ENCODE measurements at places on chromosomes 3 and 15. TPM values are rescaled to one million over a fixed set of nuclear protein-coding genes. Genes with fewer than 3 reads are reported as not detected.

GRCh38 chr15:90214553-90215196 is 13.5 kb downstream of the SEMA4B start:
- H3K27me3 ChIP-seq = no peaks in the 10 kb centered on the region
- H3K4me3 ChIP-seq = no peak overlapping the region
- H3K4me1 ChIP-seq = no peaks in the 10 kb centered on the region
- no peaks in the 10 kb centered on the region for H3K36me3 ChIP-seq
- DNase-seq = no peak

- no peak overlapping the region for H3K4me3 ChIP-seq
- no peak for DNase-seq
- H3K36me3 ChIP-seq = no peaks in the 10 kb centered on the region
Observed at GRCh38 chr15:95793231-95793630, 537.3 kb upstream of the NR2F2 start.

- H3K27ac ChIP-seq = no peak overlapping the region
- no peaks in the 10 kb centered on the region for H3K36me3 ChIP-seq
- no peak overlapping the region for H3K4me3 ChIP-seq
- no peaks in the 10 kb centered on the region for H3K4me1 ChIP-seq
- H3K27me3 ChIP-seq = no peaks in the 10 kb centered on the region
Observed at GRCh38 chr3:36248374-36248773, 131.9 kb upstream of the STAC start.

- no peaks in the 10 kb centered on the region for H3K4me1 ChIP-seq
- DNase-seq = peak; percentile 54
- no peak overlapping the region for H3K27ac ChIP-seq
- H3K36me3 ChIP-seq = no peaks in the 10 kb centered on the region
- H3K4me3 ChIP-seq = no peak overlapping the region
- no peaks in the 10 kb centered on the region for H3K27me3 ChIP-seq
Observed at GRCh38 chr3:50317300-50317699, 5.2 kb downstream of the HYAL2 start.

- no peaks in the 10 kb centered on the region for H3K36me3 ChIP-seq
- H3K27ac ChIP-seq = no peak overlapping the region
- no peaks in the 10 kb centered on the region for H3K27me3 ChIP-seq
- no peak for DNase-seq
- no peak overlapping the region for H3K4me3 ChIP-seq
- H3K4me1 ChIP-seq = no peaks in the 10 kb centered on the region
Observed at GRCh38 chr3:147410526-147411237, 1.5 kb downstream of the ZIC1 start.

- H3K36me3 ChIP-seq = no peaks in the 10 kb centered on the region
- no peaks in the 10 kb centered on the region for H3K4me1 ChIP-seq
- H3K4me3 ChIP-seq = no peak overlapping the region
- DNase-seq = no peak
- H3K27ac ChIP-seq = no peak overlapping the region
Observed at GRCh38 chr3:113088616-113089015, 97.8 kb downstream of the GTPBP8 start.

GRCh38 chr3:38019658-38020341 is 9.6 kb downstream of the PLCD1 start:
- H3K4me1 ChIP-seq = no peaks in the 10 kb centered on the region
- no peak for DNase-seq
- H3K36me3 ChIP-seq = no peaks in the 10 kb centered on the region
- H3K27ac ChIP-seq = no peak overlapping the region

DNA sequence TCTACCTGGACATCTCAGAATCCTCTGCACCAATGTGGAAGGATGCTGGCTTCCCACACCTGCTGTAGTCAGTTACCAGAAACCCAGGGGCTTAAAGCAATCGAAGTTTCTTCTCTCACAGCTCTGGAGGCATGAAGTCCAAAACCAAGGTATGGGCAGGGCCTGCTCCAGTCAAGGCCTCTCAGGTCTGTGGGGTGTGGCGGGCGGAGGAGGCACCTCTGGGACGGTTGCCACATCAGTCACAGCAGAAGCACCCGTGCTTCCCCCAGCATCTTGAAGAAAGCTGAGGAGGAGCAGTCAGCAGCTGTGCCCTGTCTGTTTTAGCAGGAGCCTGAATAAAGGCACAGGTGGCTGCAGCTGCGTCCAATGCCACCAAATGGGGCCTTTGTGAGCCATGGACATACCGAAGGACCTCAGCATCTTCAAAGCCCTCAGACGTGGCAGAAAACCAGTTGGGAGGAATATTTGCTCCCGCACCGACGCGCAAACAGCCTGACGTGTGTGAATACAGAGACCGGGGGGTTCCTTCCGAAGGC is 68.9 kb downstream of the TFRC start:
- no peak overlapping the region for H3K27ac ChIP-seq
- no peaks in the 10 kb centered on the region for H3K36me3 ChIP-seq
- no peaks in the 10 kb centered on the region for H3K4me1 ChIP-seq
- H3K4me3 ChIP-seq = no peak overlapping the region

- H3K4me3 ChIP-seq = no peak overlapping the region
- no peak for DNase-seq
- H3K4me1 ChIP-seq = no peaks in the 10 kb centered on the region
- H3K27me3 ChIP-seq = no peaks in the 10 kb centered on the region
- H3K36me3 ChIP-seq = no peaks in the 10 kb centered on the region
- no peak overlapping the region for H3K27ac ChIP-seq
Observed at GRCh38 chr15:31019986-31020385, 28.6 kb upstream of the MTMR10 start.

DNA sequence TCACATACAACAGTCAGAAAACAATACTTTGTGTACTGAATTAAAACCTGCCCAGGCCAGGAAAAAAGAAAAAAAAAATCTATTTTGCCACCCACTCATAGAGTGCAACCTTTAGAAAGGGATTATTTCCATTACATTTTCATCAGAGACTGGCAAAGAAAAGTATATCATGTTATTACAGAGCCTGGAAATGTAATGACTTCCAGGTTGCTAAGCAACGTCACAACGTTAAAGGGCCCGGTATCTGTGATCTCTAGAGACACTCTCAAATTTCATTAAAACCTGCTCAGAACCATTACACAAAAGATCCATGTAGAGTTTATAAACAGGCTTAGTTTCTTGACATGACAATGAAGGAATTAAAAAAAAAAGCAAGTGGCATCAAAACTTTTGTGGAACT is 170.5 kb downstream of the CTNNB1 start:
- no peaks in the 10 kb centered on the region for H3K27me3 ChIP-seq
- H3K4me3 ChIP-seq = no peak overlapping the region
- H3K36me3 ChIP-seq = no peaks in the 10 kb centered on the region

GRCh38 chr3:150602426-150603152 is 532 bp upstream of the SELENOT start:
- H3K36me3 ChIP-seq = no peaks in the 10 kb centered on the region
- H3K27me3 ChIP-seq = no peaks in the 10 kb centered on the region
- H3K4me3 ChIP-seq = peak overlapping the region; percentile 88
- no peaks in the 10 kb centered on the region for H3K4me1 ChIP-seq
- H3K27ac ChIP-seq = no peak overlapping the region
- DNase-seq = no peak

GRCh38 chr3:129239991-129240390 is 9.4 kb upstream of the COPG1 start:
- H3K36me3 ChIP-seq = no peaks in the 10 kb centered on the region
- no peak for DNase-seq
- H3K27ac ChIP-seq = no peak overlapping the region
- H3K4me1 ChIP-seq = no peaks in the 10 kb centered on the region

GRCh38 chr3:152376351-152377183 is 107.8 kb downstream of the MBNL1 start:
- no peaks in the 10 kb centered on the region for H3K36me3 ChIP-seq
- peaks cover 4% of the 10 kb centered on the region for H3K4me1 ChIP-seq
- H3K4me3 ChIP-seq = no peak overlapping the region

GRCh38 chr3:47533481-47533880 is 20.0 kb upstream of the ELP6 start:
- DNase-seq = no peak
- H3K27me3 ChIP-seq = no peaks in the 10 kb centered on the region
- H3K36me3 ChIP-seq = no peaks in the 10 kb centered on the region
- H3K4me3 ChIP-seq = no peak overlapping the region
- H3K4me1 ChIP-seq = no peaks in the 10 kb centered on the region

- peaks cover 3% of the 10 kb centered on the region for H3K4me1 ChIP-seq
- DNase-seq = peak; percentile 89
- H3K27ac ChIP-seq = peak overlapping the region; percentile 61
- H3K4me3 ChIP-seq = peak overlapping the region; percentile 11
Observed at GRCh38 chr15:65832549-65833364, 36.5 kb upstream of the RAB11A start.

- no peak overlapping the region for H3K4me3 ChIP-seq
- no peak for DNase-seq
- no peaks in the 10 kb centered on the region for H3K36me3 ChIP-seq
- no peaks in the 10 kb centered on the region for H3K4me1 ChIP-seq
Observed at GRCh38 chr15:81115054-81115939, 18.8 kb upstream of the CFAP161 start.

GRCh38 chr3:153976891-153977554 is 144.2 kb upstream of the ARHGEF26 start:
- H3K4me1 ChIP-seq = no peaks in the 10 kb centered on the region
- no peak for DNase-seq
- H3K27me3 ChIP-seq = no peaks in the 10 kb centered on the region
- H3K27ac ChIP-seq = no peak overlapping the region
- no peak overlapping the region for H3K4me3 ChIP-seq
- H3K36me3 ChIP-seq = no peaks in the 10 kb centered on the region

DNA sequence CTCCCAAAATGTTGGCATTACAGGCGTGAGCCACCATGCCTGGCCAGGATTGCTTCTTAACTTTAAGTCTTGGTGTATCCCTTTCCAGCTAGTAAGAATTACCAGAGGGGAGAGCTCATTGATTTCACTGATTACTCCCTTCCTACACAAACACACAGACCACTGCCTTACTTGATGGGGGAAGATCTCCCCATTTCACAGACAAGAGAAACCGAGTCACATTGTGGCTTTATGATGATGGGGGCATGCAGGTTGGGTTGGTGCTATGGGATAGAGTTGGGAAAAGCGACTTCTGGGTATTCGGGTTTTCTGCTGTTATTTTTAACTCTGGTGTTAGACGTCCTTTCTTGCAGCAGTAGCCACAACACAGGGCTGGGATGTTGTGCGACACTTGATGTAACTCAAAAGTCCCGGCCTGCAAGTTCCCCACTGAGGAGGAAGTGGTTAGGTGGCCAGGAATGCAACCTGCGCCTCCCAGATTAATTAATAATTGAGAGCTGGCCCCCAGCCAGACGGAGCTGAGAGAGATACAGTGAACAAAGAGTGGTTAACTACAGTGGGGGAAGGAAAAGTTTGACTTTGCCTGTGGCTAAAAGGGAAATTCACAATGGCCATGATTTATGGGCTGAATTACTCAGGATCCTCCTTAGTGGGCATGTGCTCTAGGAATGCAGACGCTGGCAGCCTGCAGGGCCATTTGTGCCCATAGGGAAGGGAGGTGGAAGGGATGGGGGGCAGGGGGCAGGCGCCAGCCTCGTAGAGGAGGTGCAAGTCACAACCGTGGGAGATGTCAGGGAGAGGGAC is 63.6 kb downstream of the SMAD6 start:
- peak; percentile 73 for DNase-seq
- peaks cover 7% of the 10 kb centered on the region for H3K4me1 ChIP-seq
- no peak overlapping the region for H3K27ac ChIP-seq
- H3K27me3 ChIP-seq = no peaks in the 10 kb centered on the region
- no peaks in the 10 kb centered on the region for H3K36me3 ChIP-seq

DNA sequence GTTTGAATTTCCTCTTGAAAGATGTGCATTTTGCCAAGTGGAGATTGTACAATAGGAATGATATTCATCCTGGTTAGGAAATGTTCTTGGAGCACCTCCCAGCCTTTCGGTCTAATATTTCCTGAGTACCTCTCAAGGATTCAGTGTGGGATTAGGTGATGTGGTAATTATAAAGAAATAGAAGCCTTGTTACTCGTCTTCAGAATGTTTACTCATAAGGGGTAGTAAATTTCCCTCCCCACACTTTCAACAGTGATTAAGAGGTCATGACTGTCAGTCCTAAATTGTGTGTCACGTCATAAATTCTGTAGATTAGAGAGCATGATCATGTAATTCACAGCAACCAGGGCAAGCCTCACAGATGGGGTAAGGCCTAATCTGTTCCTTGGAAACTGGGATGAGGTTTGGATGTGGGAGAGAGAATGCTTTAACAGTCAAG is 633.1 kb upstream of the TBL1XR1 start:
- H3K27ac ChIP-seq = no peak overlapping the region
- H3K4me1 ChIP-seq = no peaks in the 10 kb centered on the region
- no peaks in the 10 kb centered on the region for H3K36me3 ChIP-seq
- no peak overlapping the region for H3K4me3 ChIP-seq
- H3K27me3 ChIP-seq = no peaks in the 10 kb centered on the region
- DNase-seq = no peak

DNA sequence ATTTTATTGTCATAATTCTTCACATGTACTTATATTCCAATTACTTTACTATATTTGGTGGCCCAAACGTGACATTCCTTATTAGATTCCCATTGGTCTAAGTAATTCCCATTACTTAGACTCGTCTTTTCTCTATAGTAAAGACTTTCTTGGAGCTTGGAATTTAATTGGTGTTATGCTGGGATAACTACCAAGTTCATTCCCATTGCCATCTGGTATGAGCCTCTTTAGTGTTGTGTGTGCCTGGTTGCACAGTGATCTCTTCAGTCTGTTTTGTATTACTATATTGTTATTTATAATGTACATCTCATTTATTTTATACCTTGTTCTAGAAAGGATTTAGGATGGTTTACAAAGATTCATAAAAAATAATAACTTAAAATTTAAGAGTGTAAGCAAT is 27.8 kb downstream of the TMEM108 start:
- H3K4me1 ChIP-seq = no peaks in the 10 kb centered on the region
- no peak overlapping the region for H3K4me3 ChIP-seq
- H3K27me3 ChIP-seq = no peaks in the 10 kb centered on the region
- H3K36me3 ChIP-seq = no peaks in the 10 kb centered on the region
- DNase-seq = no peak

The IL16 gene
- total RNA-seq = 9.1 TPM

The TGFBR2 gene
- 279 TPM for total RNA-seq

The CSPG5 gene
- total RNA-seq = 7.0 TPM

The WDR49 gene
- 3.0 TPM for total RNA-seq

The THAP10 gene
- 0.90 TPM for total RNA-seq

The TRH gene
- total RNA-seq = not detected

The SLC28A2 gene
- not detected for total RNA-seq

The KCNMB3 gene
- 6.2 TPM for total RNA-seq

The IGSF11 gene
- 0.42 TPM for total RNA-seq

The SUSD5 gene
- 230 TPM for total RNA-seq

The ALDH1A3 gene
- total RNA-seq = 7.0 TPM

The SYNPR gene
- total RNA-seq = not detected

The TUSC7 gene
- total RNA-seq = not detected

The HEMK1 gene
- 21.3 TPM for total RNA-seq
